ENCODE measurements at places on chromosomes 6 and 20. TPM values are rescaled to one million over a fixed set of nuclear protein-coding genes. Genes with fewer than 3 reads are reported as not detected.

- DNase-seq, result peak; percentile 67
These were observed 7.6 kb upstream of the TAAR9 start for GRCh38 chr6:132530293-132530974.

GRCh38 chr6:117908246-117909068 is 1.4 kb downstream of the SLC35F1 start:
- no peak for DNase-seq

- no peak for DNase-seq
These were observed 22.3 kb downstream of the LINC00237 start for GRCh38 chr20:21083825-21084325.

DNA sequence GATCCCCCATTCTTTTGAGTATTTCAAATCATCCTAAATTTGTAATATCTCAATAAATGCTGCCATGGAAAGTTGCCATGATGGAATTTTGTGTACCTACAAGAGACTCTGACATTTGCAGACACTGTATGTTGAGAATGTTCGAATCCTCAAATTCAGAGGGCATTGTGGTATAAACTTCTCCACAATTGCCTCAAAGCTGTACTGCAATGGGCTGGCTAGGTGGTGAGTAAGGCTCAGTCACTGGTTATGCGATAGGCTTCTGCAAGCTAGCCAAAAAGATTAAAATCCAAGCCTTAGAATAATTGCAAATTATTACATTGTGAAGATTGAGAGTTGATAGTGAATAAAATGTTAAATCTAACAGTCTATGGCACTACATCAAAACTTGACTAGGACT is 130.2 kb upstream of the CEP162 start:
- no peak for DNase-seq

- DNase-seq, result no peak
These were observed 15.1 kb upstream of the TRIM39 start for GRCh38 chr6:30311671-30312070.

- no peak for DNase-seq
These were observed 713 bp downstream of the WFDC9 start for GRCh38 chr20:45630371-45630770.

- no peak for DNase-seq
These were observed 15.6 kb downstream of the CHRNA4 start for GRCh38 chr20:63345328-63346100.

- no peak for DNase-seq
These were observed 12.9 kb upstream of the UQCC2 start for GRCh38 chr6:33724102-33725023.

DNA sequence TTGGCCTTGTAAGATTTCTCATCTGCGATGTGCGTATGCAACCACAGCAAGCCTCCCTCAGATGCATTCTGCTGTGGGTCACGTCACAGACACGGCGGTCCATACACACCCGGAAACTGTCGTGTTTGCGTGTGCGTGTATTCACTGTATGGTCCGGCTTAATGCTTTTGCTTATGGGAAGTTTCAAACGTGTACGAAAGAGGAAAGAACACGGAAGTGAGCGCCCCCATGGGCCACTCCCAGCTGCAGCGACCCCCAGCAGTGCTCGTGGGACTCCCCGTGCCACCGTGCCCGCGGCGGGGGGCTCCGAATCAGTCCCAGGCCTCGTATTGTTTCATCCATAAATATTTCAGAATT is 10.2 kb downstream of the DLL1 start:
- no peak for DNase-seq

- no peak for DNase-seq
These were observed 24.3 kb downstream of the PCNA start for GRCh38 chr20:5095454-5095853.

- DNase-seq, result no peak
These were observed 2.1 kb downstream of the IRF4 start for GRCh38 chr6:393391-394221.

GRCh38 chr6:44564906-44565524 is 177.5 kb downstream of the CDC5L start:
- peak; percentile 56 for DNase-seq

DNA sequence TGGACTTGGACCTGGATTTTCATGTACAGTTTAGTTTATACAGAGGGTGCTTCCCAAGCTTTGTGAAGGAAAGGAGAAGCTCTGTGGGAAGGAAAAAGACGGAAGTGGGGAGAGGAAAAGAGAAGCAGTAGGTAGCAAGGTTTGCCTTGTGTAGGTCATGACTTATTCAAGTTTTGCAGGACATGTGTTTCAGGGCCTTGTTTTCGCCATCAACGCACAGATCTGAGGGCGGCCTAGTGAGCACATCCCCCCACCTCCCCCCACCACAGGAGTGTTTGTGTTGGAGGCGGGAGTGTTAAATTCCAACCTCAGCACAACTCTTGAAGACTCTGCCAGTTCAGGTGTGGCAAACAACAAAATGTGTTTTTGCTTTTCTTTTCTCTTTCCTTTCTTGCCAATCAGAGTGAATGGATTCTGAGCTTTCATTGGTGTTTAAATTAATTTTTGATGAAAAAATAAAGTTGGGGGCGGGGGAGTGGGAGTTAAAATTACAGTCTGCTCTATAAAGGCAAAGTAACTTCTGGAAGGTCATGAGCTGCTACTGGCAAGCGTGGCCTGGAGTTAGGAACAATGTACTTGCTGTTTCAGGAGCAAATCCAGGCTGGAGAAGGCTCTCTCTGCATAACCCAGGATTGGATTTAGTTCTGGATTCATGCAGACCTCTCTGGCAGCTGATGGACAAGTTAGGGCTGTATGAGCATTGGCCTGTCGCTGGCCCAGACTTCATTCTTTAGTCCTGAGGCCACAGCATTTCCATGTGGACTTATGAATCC is 338.5 kb downstream of the CD83 start:
- DNase-seq, result no peak

- DNase-seq, result no peak
These were observed 191.6 kb downstream of the SOX4 start for GRCh38 chr6:21785164-21785563.

- no peak for DNase-seq
These were observed 39.9 kb upstream of the TBC1D7 start for GRCh38 chr6:13368079-13368730.

- DNase-seq, result no peak
These were observed 582.4 kb downstream of the CDH26 start for GRCh38 chr20:60540591-60540990.

- no peak for DNase-seq
These were observed 91.1 kb downstream of the ASXL1 start for GRCh38 chr20:32449057-32449889.

DNA sequence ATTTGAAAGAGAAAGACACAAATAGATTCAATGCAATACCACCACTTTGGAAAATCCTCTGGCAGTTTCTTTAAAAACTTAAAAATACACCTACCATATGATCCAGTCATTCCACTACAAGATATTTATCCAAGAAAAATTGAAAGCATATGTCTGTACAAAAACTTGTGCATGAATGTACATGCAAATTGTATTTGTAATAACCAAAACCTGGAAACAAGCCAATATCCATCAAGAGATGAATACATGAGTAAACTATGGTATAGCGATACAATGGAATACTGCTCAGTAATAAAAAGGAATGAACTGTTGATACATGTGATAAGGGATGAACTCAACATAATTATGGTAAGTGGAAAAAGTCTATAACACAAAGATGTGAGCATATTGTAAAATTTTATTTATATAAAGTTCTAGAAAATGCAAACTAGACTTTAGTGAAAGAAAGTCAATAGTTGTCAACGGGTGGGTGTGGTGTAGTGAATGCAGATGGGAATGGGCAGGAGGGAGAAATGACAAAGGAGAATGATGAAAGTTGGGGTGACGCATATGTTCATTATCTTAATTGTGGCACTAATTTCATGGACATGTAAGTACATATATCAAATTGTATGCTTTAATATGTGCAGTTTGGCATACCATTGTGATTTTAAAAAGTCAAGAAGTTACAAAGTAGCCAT is 347.5 kb downstream of the SAMD5 start:
- no peak for DNase-seq

GRCh38 chr6:16669227-16669626 is 92.0 kb downstream of the ATXN1 start:
- DNase-seq, result peak; percentile 79

The EYS gene
- 0.81 TPM for total RNA-seq

The AGPAT4 gene
- 4.4 TPM for total RNA-seq

The RFX6 gene
- not detected for total RNA-seq

The PAX1 gene
- total RNA-seq, result not detected

The DNAH8 gene
- total RNA-seq, result not detected

The GGTLC1 gene
- not detected for total RNA-seq

The SIRPB2 gene
- not detected for total RNA-seq

The SLC12A5 gene
- total RNA-seq, result 3.4 TPM

The NFYA gene
- 12.9 TPM for total RNA-seq

All from A172 (cell line).